Effector memory CD4-positive, alpha-beta T cell (primary cell): ENCODE measurements at places on chromosomes 16 and 17.

DNA sequence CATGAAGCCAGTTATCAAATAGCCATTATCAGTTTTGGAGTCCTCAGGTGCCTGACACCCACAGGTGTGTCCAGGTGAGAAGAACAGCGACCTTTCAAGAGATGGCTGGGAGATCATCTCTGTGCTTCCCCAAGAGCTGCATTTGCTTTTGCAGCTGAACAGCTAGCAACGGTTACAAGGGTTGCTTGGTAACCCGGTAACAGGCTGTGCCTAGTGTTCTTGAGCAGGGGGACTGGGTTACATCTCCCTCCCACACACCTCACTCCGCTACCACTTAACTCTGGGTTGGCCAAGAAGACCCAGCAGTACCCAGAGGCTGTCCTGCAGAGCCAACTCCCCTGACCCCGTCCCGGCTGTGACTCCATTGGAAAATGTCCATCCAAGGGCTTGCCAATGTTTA lies 147.0 kb downstream of the SLC39A11 start:
- no peak overlapping the region for H3K4me3 ChIP-seq
- H3K27me3 ChIP-seq = no peaks in the 10 kb centered on the region
- H3K27ac ChIP-seq = no peak overlapping the region

- no peak overlapping the region for H3K4me3 ChIP-seq
- H3K27me3 ChIP-seq = no peaks in the 10 kb centered on the region
Observed at GRCh38 chr17:39769974-39770587, 32.3 kb downstream of the GRB7 start.

GRCh38 chr16:86457501-86458148 lies 52.7 kb upstream of the FOXF1 start:
- no peak overlapping the region for H3K4me3 ChIP-seq
- no peaks in the 10 kb centered on the region for H3K27me3 ChIP-seq
- H3K4me1 ChIP-seq = no peaks in the 10 kb centered on the region
- no peaks in the 10 kb centered on the region for H3K36me3 ChIP-seq
- no peak for DNase-seq
- no peak overlapping the region for H3K27ac ChIP-seq

DNA sequence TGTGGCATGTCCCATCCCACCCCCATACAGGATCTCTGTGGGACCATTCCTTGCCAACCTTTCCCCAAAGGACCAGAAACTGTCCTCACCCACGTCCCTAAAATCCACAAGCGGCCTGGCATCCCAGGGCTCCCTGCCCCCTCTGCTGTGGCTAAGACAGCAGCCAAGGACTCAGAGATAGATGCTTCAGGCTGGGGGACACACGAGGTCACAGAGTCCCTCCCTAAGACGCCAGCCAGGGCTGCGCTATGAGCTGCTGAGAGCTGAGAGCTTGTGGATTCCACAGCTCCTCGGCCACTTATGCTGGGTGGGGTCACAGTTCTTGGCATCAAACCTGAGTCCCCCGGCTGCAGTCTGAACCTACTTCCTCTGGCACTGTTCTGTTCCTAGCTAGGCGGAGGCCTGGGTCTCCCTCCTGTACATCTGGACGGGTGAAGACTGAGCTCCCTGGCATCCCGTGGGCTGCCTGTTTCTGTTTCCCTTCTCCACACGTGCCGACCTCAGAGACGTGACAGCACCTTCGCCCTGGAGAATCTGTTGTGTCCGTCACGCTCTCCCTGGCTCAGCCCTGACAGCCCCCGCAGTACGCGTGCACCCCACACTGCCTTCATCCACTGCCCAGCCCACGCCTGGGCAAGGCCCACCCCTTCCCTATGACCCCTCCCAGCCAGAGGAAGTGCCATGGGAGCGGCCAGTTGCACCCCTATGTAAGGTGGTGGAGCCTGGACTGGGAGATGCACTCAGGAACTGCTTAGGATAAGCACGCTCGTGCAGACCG lies 61.2 kb downstream of the ENGASE start:
- H3K27ac ChIP-seq = no peak overlapping the region
- H3K4me1 ChIP-seq = no peaks in the 10 kb centered on the region
- DNase-seq = no peak

DNA sequence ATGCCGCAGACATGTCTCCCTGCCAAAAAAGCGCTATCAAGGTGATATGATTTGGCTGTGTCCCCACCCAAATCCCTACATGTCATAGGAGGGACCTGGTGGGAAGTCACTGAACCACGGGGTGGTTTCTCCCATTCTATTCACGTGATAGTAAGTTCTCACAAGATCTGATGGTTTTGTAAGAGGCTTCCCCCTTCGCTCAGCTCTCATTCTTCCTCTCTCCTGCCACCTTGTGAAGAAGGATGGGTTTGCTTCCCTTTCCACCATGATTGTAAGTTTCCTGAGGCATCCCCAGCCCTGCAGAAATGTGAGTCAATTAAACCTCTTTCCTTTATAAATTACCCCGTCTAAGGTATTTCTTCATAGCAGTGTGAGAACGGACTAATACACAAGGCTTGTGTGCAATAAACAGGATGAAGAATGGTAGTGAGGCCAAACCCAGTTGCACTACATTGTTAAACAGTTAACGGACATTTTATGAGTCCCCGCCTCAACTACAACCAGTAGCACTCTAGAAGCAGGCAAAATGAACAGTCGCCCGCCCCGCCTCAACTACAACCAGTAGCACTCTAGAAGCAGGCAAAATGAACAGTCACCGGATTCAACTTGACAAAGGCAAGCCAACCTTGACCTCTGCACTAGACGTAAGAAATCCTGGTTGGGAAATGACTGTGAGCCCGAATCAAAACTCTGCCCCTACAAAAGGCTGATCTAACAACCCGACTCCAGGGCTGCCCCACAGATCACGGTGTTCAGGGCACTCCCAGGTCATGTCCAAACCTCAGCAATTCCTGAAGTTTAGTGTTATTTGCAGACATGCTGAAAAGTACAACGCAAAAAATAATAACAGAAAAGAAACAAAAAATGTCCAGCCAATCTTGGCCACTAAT lies 26.3 kb downstream of the VPS53 start:
- no peak for DNase-seq
- peaks cover 28% of the 10 kb centered on the region for H3K36me3 ChIP-seq
- H3K27ac ChIP-seq = no peak overlapping the region

GRCh38 chr17:50620237-50620636 lies 14.4 kb upstream of the ABCC3 start:
- no peaks in the 10 kb centered on the region for H3K27me3 ChIP-seq
- DNase-seq = no peak
- no peaks in the 10 kb centered on the region for H3K36me3 ChIP-seq
- H3K27ac ChIP-seq = no peak overlapping the region
- H3K4me3 ChIP-seq = no peak overlapping the region

- H3K27ac ChIP-seq = peak overlapping the region; percentile 71
- DNase-seq = no peak
- peak overlapping the region; percentile 14 for H3K4me3 ChIP-seq
- H3K36me3 ChIP-seq = no peaks in the 10 kb centered on the region
Observed at GRCh38 chr16:57530522-57531252, 5.7 kb downstream of the CCDC102A start.

- no peak for DNase-seq
- no peak overlapping the region for H3K4me3 ChIP-seq
- no peaks in the 10 kb centered on the region for H3K4me1 ChIP-seq
- no peak overlapping the region for H3K27ac ChIP-seq
- no peaks in the 10 kb centered on the region for H3K36me3 ChIP-seq
Observed at GRCh38 chr17:5913032-5913531, 157.1 kb upstream of the WSCD1 start.

DNA sequence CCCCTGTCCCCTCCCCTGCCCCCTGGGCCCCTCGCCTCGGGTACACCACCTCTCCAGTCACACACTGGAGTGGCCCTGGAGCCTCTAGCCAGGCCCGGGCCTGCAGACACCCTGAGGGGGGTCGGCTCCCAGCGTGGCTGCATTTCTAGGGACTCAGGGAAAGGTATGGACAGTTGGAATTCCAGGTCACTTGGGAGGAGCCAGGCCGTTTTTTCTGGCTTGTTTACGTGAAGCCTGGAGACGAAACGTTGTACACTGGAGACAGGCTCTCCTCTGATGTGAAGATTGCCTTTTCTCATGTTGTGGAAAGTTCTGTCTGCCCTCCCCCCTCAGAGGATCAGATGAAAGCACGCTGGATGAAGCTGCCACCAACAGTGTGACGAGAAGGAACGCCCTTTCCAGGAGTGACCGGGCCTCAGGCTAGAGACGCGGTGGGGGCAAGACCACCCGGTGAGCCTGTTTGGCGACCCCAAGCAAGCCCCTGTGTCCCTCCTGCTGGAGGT lies 4.0 kb upstream of the PPP1R27 start:
- H3K27ac ChIP-seq = no peak overlapping the region
- peaks cover 13% of the 10 kb centered on the region for H3K36me3 ChIP-seq
- no peak overlapping the region for H3K4me3 ChIP-seq
- DNase-seq = no peak
- H3K27me3 ChIP-seq = no peaks in the 10 kb centered on the region
